Endodermal cell (in vitro differentiated cells): ENCODE measurements at places on chromosomes 1 and 21.
A peak's percentile ranks its signal among the peaks of the same experiment; 100 is the strongest.

DNA sequence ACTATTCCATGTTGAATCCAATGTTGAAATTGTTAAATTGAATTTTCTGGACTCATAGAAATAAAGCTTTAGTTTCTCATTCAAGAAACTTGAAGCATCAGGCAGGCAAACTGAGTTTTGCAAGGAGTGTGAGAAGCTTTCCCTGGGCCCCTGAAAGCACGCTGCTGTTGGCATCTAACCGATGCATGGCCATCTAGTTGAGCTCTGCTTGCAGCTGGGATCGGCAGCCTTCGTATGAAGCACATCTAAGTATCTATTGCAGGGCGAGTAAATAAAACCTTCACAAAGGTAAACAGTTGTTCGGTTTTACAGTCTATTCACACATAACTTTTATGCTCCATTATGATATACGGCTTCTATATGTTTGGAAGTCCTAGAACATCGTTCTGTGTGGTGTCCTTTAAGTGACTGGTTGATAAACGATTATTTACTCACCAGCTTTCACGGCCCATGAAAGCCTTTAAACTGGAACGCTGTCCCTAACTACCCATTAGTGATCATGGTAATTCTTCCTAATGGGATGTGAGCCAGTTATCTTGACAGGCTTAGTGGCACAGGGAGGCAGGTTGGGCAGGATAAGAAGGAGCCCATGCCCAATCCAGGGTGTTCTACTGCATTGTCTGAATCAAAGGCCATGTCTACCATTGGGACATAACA lies 71.7 kb downstream of the SEC16B start:
- no peak for DNase-seq

- peak; percentile 44 for DNase-seq
Measured at GRCh38 chr1:208225954-208226937, 17.9 kb downstream of the PLXNA2 start.

DNA sequence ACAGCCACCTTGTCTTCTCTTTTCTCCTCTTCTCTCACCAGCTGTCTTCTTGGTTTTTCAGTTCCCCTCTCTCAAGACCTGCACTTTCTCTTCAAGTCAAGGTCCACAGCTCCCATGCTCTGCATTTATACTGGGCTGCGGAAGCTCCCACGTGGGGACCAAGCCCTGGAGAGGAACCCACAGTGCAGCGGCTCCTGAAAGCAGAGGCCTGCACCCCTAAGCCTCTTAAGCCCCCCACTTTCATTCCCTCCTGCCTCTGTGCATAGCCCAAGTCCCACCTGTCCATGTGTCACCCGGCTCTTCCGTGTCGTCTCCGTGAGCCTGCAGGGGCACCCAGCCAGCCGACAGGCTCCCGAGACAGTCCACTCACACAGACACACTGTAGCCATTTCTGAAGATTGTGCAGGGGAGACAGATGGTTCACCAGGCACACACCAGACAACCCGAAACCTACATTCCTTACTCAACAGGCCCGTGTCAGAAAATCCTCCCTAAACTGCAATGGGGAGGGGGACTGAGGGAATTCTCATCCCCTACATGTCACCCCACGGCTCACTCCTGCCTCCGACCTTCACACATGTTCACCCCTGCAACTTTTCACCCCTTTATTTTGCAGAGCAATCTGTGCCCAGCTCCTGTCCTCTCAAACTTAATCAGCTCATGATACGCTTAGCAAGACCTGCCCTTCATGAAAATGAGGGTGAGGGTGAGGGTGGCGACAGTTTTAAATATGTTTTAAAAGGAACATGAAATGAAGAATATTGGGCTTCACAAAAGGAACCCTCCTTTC lies 6.3 kb downstream of the MX2 start:
- DNase-seq = peak; percentile 35

- no peak for DNase-seq
Measured at GRCh38 chr1:203547771-203548421, 53.9 kb downstream of the OPTC start.

DNA sequence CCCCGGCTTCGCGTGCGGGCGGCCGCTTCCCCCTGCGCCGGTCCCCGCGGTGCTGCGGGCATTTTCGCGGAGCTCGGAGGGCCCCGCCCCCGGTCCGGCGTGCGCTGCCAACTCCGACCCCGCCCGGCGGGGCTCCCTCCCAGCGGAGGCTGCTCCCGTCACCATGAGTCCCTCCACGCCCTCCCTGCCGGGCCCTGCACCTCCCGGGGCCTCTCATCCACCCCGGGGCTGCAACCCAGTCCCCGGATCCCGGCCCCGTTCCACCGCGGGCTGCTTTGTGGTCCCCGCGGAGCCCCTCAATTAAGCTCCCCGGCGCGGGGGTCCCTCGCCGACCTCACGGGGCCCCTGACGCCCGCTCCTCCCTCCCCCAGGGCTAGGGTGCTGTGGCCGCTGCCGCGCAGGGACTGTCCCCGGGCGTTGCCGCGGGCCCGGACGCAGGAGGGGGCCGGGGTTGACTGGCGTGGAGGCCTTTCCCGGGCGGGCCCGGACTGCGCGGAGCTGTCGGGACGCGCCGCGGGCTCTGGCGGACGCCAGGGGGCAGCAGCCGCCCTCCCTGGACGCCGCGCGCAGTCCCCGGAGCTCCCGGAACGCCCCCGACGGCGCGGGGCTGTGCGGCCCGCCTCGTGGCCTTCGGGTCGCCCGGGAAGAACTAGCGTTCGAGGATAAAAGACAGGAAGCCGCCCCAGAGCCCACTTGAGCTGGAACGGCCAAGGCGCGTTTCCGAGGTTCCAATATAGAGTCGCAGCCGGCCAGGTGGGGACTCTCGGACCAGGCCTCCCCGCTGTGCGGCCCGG lies 159.2 kb downstream of the RUNX1 start:
- DNase-seq = peak; percentile 87

GRCh38 chr1:244651956-244652622 lies 837 bp upstream of the DESI2 start:
- DNase-seq = no peak

- DNase-seq = no peak
Measured at GRCh38 chr1:198865319-198865718, 226.5 kb downstream of the PTPRC start.
